ENCODE measurements at places on chromosomes 4 and X. TPM values are rescaled to one million over a fixed set of nuclear protein-coding genes. Genes with fewer than 3 reads are reported as not detected.

- peaks cover 21% of the 10 kb centered on the region for H3K36me3 ChIP-seq
- no peak overlapping the region for H3K27ac ChIP-seq
- H3K27me3 ChIP-seq = no peaks in the 10 kb centered on the region
- H3K4me1 ChIP-seq = no peaks in the 10 kb centered on the region
- DNase-seq = no peak
- H3K4me3 ChIP-seq = no peak overlapping the region
Measured at GRCh38 chr4:143207555-143207954, 22.8 kb downstream of the USP38 start.

The RADX gene
- 4.9 TPM for total RNA-seq

GRCh38 chr4:146342600-146343192 is 128.4 kb downstream of the REELD1 start:
- no peak overlapping the region for H3K4me3 ChIP-seq
- H3K36me3 ChIP-seq = no peaks in the 10 kb centered on the region
- H3K4me1 ChIP-seq = no peaks in the 10 kb centered on the region
- no peaks in the 10 kb centered on the region for H3K27me3 ChIP-seq
- H3K27ac ChIP-seq = no peak overlapping the region

DNA sequence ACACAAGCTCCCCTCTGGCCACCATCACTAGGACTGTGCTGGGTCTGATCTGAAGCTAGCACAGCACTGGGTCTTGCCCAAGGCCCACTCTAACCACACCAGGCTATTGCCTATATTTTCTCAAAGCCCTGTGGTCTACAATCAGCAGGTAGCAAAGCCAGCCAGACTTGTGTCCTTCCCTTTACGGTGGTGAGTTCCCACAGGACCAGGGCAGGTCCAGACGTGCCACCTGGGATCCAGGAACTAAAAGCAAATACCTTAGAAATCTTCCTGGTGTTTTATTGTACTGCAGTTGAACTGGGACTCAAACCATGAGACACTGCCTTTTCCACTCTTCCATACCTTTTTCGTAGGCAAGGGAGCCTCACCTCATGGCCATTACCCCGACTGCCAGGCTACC is 9.0 kb upstream of the MAGEC2 start:
- no peaks in the 10 kb centered on the region for H3K4me1 ChIP-seq
- no peak overlapping the region for H3K27ac ChIP-seq
- no peaks in the 10 kb centered on the region for H3K27me3 ChIP-seq
- no peak overlapping the region for H3K4me3 ChIP-seq
- DNase-seq = no peak
- H3K36me3 ChIP-seq = no peaks in the 10 kb centered on the region

- H3K27me3 ChIP-seq = no peaks in the 10 kb centered on the region
- DNase-seq = no peak
- H3K4me1 ChIP-seq = no peaks in the 10 kb centered on the region
- H3K4me3 ChIP-seq = no peak overlapping the region
- H3K36me3 ChIP-seq = no peaks in the 10 kb centered on the region
Measured at GRCh38 chrX:28120072-28120471, 138.8 kb upstream of the DCAF8L1 start.

GRCh38 chr4:145791988-145792387 is 112.0 kb downstream of the C4orf51 start:
- H3K27me3 ChIP-seq = no peaks in the 10 kb centered on the region
- H3K27ac ChIP-seq = no peak overlapping the region
- DNase-seq = no peak
- no peaks in the 10 kb centered on the region for H3K36me3 ChIP-seq
- H3K4me1 ChIP-seq = no peaks in the 10 kb centered on the region
- no peak overlapping the region for H3K4me3 ChIP-seq
